ENCODE measurements at places on chromosomes 7 and 10.

- DNase-seq, result no peak
Measured at GRCh38 chr7:99829524-99830160, 1.8 kb downstream of the CYP3A43 start.

- no peak for DNase-seq
Measured at GRCh38 chr10:100613846-100614245, 78.1 kb downstream of the HIF1AN start.

- DNase-seq, result peak; percentile 64
Measured at GRCh38 chr10:101354328-101355071, 535 bp downstream of the BTRC start.

DNA sequence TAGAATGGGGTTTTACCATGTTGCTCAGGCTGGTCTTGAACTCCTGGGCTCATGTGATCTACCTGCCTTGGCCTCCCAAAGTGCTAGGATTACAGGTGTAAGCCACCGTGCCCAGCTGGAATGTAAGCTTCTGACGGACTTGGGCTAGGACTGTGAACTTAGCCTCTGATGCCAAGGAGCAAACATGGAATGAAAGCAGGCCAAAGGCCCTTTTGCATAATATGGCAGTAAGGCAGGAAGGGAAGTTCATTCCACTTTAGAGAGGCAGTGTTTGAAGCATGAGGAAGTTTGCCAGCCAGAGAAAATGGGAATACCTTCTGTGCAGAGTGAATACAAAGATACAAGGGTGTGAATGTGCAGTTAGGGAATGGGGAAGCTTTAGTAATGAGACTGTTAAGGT, 20.3 kb downstream of the VCL start:
- no peak for DNase-seq

GRCh38 chr7:76225379-76225778, 23.7 kb downstream of the SRRM3 start:
- no peak for DNase-seq

- DNase-seq, result peak; percentile 75
Measured at GRCh38 chr7:101817471-101818286, at the start of gene CUX1. CUX1 (plus strand) TSS chr7:101817626; CDS start chr7:101817640, 14 bp downstream.

GRCh38 chr10:133026171-133026570, 61.6 kb upstream of the ADGRA1 start:
- DNase-seq, result no peak

- DNase-seq, result no peak
Measured at GRCh38 chr10:111970111-111970510, 213.5 kb downstream of the GPAM start.

DNA sequence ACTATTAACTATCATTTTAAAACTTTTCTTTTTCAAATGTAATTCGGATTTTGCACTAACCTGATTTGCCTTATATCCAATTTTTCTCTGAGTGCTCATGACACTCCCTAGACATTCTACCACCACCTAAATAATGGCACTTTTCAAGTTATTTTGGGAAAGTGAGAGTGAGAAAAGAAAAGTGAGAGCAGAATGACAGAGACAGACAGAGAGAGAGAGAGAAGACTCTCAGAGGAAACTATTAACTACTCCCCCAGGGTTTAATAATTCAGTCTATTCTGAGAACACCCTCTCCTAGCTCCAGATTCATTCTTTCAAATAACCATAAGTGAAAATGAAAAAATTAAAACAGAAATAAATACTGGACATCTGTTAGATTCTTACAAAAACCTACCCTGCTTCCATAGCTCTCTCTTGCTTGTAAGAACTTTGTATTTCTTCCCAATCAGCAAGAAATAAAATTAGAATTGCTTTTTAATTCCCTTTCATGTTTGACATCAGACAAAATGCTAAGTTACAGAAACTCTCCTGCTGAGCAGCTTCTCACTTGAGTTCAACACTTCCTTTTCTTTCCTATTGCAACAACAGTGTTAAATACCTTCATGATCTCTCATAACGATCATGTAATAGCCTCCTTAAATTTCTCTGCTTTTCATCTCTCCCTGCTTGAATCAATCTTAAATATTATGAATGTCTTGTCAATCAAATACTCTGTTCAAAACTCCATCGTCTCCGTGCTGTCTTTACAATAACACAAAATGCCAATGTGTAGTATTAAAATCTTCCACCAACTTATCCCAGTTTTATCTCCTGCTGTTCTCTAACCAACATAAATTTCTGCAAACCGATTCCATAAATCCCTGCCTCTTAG, 191.7 kb downstream of the SEMA3E start:
- no peak for DNase-seq

- DNase-seq, result no peak
Measured at GRCh38 chr7:155497149-155497901, 39.4 kb downstream of the EN2 start.

DNA sequence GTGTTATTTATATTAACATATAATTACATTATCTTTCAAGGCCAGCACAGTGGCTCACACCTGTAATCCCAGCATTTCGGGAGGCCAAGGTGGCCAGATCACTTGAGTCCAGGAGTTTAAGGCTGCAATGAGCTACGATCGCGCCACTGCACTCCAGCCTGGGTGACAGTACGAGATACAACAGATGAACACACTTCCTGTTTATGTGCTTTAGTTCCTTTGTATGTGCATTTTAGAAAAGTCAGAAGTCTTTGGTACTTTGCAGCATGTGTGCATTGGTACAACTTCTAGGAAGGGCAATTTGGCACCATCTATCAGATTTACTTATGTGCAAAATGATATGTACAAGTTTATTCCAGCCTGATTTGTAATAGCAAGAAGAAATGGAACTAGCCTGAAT, 13.3 kb downstream of the SLC35G1 start:
- no peak for DNase-seq

DNA sequence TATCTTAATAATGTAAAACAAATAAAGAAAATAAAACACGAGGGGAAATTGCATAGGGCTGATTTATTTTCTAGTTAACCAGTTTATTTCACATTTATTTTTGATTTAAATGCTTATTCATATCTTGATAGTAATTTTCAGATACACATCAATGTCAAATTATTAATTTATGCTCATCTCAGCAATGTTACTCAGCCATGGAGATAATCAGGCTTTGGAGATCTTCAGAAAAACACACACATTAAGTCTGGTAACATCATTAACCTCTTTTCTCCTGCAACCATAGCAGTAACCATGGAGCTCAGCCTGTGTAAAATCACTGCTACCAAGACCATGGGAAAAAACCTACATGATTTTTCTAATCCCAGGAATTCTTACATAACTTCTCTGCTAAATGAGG, 31.9 kb upstream of the TBX20 start:
- no peak for DNase-seq

DNA sequence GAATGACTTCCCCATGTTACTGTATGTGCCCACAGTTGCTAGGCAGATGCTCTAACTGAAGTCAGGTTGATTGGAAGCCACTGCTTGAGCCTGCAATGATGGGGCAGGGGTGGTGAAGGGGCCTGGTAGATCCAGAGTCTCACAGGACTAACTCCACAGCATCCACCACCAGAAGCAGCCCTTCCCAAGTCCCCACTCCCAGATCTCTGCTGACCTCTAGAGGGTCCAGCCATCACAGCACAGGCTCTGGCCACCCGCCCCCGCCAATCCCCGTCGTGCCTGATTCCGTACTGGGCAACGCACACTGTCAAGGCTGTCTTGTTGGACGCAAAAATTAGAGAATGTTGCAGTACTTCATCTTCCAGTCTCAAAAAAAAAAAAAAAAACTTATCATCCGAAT, 136.8 kb upstream of the PDE1C start:
- no peak for DNase-seq

GRCh38 chr7:151847681-151848081, 29.2 kb downstream of the PRKAG2 start:
- peak; percentile 20 for DNase-seq

DNA sequence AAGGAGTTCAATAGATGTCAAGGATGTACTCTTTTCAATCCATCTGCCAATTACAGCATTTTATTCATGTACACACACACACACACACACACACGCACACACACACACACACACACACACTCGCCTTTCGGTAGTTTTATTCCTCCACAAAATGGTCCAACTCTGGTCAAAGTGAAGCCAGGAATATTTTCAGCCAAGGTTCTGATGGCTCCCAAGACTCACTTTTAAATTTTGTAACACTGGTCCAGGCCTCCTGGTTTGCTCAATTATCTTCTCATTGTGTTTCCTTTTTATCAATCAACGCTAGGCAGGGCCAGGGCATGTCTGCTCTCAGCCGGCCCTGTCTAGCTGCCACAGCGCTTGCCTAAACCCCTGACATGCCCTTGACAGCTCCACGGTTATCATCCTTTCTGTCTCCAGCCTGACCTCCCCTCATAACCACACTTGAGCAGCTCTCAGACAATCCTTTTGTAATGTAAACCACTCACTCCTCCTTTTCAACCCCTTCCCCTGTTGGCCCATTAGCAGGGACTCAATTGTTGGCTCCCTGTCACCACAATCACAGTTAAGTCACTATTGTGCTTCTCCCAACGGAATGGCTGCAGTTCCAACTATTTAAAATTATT, 115.1 kb downstream of the ICA1 start:
- no peak for DNase-seq

GRCh38 chr7:12705878-12706277, 18.4 kb downstream of the ARL4A start:
- DNase-seq, result no peak

- DNase-seq, result no peak
Measured at GRCh38 chr10:17669185-17669872, 25.4 kb downstream of the STAM start.

DNA sequence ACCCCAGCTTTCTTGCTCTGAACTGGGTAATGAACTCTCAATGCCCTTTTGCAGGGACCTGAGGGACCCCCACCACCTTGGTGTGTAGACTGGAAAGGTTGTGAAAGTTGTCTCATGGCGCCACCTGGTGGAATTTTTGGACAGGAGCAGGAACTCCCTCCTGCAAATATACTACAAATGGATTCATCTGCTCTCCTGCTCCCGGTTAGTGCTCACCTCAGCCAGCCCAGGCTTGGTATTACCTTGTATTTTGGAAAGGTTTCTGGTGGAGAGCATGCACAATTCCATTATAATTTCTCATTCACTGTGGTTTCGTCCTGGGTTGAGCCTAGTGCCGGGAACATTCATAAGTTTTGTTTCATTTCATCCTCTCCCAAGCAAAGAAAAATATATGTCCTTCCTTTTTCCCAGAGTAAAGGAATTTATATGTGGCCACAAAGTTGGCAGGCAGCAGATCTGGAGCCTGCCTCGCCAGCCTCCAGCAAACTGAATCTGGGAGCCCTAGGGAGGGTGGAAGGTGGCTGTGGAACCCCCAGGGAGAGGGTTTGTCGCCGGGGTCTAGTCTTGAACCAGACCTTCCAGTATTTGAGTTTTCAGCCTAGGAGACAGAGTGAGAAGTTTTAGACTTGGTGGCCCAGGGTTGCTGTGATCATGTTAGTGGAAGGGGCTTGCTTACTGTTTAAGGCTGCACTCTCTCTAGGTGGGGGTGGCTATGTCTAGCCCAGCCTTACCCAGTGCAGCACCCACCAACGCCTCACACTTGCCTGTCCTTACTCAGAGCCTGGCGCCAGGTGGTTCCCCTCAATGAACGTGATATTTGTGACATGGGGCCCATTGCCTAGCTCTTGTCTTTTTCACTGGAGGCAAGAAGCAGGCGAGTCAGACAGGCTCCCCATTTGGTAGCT, 9.5 kb downstream of the FAM241B start:
- DNase-seq, result peak; percentile 59

- DNase-seq, result no peak
Measured at GRCh38 chr10:60139290-60139689, 232.9 kb upstream of the CCDC6 start.

DNA sequence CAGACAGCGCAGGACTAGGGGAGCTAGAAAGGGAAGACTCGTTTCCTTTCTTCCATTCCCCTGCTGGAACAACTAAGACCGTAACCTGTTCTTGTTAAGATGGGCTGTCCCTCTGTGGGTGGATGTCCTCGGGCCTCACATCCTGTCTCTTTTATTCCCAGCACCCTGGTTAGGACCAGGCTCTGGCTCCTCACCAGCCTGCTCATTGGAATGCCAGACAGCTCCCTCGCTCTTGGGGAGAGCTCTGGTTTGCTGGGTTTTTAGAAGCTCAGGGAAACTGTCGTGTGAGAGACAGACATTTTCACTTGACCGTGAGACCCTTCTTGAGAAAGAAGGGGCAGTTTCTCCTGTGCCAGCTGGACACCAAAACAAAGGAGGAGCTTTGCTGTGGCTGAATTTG, 58.1 kb upstream of the HABP2 start:
- no peak for DNase-seq

GRCh38 chr7:12638851-12639456, 48.5 kb upstream of the ARL4A start:
- no peak for DNase-seq

DNA sequence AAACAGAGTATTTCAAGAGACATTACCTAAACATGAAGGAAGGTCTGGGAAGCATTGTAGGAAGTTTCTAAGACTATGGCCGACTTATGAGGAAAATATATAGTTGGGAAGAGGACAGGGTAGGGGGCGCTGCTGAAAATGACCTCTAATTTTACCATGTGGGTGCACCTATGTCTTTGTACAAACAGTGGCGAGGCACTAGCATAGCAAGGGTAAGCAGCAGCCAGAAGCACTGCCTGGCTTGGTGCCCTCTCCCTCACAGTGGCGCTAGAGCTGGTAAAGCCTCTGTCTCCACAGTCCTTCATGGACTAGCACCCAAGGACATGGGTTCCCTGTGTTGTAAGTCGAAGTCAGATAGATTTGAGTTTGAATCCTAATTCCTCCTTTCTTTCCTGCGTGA, 461.2 kb downstream of the INHBA start:
- DNase-seq, result no peak

GRCh38 chr7:38781991-38782390, 127.0 kb downstream of the VPS41 start:
- DNase-seq, result no peak

GRCh38 chr7:143936087-143937009, 1.3 kb downstream of the OR2F2 start:
- no peak for DNase-seq

GRCh38 chr10:29623797-29624196, 11.0 kb downstream of the SVIL start:
- no peak for DNase-seq

GRCh38 chr10:106380706-106381105, 783.8 kb downstream of the SORCS1 start:
- DNase-seq, result no peak

DNA sequence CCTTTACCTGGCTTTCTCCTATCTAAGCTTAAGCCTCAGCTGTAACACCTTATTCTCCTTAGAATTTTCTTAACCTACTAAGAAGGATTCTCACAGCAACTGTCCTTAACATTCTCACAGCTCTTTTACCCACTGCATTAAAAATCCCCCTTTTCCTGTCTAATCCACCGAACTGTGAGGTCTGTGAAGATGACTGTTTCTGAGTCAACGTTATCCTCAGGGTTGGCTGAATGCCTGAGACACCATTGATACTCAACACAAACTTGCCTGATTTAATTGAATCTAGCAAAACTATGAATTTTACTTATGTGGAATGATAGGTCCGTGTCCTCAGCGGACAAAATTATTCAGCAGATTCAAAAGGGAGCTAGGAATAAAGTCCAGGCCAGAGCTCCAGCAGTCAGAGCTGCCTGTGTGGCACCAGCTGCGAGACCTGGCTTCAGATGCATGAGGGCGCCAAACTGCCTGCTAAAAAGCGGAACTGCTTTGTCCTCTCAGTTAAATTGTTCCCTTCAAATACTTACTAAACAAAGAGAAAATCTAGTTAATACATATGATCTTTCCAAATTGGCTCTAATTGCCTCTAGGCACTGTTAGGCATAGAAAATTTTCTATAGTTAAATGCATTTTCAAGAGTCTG, 33.4 kb upstream of the VWDE start:
- DNase-seq, result no peak

GRCh38 chr7:92075455-92076158, 58.7 kb downstream of the CYP51A1 start:
- no peak for DNase-seq

Data from mucosa of descending colon (tissue), 3 donors.